Panc1 (cell line): ENCODE measurements at places on chromosomes 13 and 19.

DNA sequence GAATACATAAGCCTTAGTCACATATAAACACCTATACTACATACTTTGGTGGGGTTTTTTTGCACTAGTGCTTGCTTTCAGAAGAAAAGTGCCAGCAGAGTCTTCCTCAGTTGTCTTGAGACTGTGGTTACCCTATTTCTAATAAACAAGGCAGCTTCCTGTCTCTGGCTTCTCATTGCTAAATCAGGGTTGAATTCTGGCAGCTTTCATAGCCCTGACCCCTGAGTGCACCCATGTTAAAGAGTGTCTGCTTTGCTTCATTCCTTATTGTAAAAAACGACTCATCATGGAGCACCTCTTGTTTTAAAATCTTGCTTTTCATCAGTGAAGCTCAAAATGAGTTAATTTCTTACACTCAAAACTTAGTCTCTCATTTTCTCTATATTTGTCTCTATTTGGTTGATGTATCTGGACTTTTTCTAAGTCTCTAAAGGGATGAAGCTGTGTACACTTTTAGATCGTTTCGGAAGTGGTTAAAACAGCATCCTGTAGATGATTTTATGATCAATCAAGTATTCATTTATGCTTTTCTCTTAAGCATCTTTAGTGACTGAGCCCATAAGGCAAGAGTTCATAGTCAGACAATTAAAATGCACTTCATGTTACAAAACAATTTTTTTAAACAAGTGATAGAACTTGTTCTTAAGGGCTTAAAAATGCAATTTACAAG, 72.1 kb downstream of the KLF12 start:
- no peak for DNase-seq

GRCh38 chr19:21851596-21852345, 15.8 kb upstream of the ZNF43 start:
- DNase-seq: peak; percentile 80

DNA sequence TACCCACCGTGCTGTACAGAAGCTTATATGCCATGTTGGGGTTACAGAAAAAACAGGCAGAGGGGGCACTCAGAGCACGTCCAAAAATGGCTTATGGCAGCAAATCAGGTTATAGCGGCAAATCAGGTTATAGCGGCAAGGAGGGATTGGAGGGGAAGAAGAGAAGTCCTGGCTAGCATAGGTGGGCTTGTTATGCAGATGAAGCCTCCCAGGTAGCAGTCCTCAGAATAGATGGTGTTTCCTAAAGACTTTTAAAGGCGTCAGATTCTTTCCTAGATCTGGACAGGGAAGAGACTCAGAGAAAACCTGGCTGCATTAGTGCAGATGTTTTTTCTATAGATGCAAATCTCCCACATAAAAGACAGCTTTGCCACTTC, 19.8 kb upstream of the PLEKHF1 start:
- DNase-seq: no peak

GRCh38 chr19:1429750-1430149, 8.4 kb upstream of the RPS15 start:
- DNase-seq: no peak

DNA sequence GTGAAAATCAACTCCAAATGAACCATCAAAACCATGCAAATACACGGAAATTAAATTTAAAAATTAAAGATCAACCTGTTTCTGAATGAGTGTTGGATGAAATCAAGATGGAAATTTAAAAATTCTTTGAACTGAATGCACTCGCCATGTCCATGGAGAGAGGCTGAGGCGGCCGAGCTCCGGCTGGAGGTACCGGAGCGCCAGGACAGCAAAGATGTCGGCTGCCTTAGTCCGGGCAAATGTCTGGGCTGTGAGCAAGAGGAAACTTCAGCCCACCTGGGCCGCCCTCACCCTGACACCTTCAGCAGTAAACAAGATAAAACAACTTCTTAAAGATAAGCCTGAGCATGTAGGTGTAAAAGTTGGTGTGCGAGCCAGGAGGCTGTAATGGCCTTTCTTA, 5.3 kb upstream of the ZNF506 start:
- no peak for DNase-seq
